CD4-positive, alpha-beta T cell treated with Interleukin-6 for 4 hours (primary cell): ENCODE measurements at places on chromosomes 4 and X.
A peak's percentile ranks its signal among the peaks of the same experiment; 100 is the strongest.

GRCh38 chr4:128572778-128573241 is 236.7 kb upstream of the JADE1 start:
- DNase-seq = no peak

DNA sequence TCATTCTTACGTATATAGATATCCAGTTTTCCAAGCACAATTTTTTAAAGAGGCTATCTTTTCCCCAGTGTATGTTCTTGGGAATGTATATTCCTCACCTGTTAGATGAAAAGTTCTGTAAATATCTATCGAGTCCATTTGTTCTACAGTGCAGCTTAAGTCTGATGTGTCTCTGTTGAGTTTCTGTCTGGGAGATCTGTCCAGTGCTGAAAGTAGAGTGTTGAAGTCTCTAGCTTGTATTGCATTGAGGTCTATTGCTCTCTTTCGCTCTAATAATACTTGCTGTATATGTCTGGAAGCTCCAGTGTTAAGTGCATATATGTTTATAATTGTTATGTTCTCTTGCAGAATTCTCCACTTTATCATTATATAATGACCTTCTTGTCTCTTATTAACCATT is 373.1 kb downstream of the PPARGC1A start:
- no peak for DNase-seq

GRCh38 chr4:158835226-158836001 is 66.6 kb downstream of the FNIP2 start:
- DNase-seq = no peak

GRCh38 chrX:41490446-41490845 is 43.3 kb downstream of the NYX start:
- DNase-seq = no peak

- no peak for DNase-seq
Observed at GRCh38 chrX:72117636-72118210, 14.0 kb downstream of the RTL5 start.

- DNase-seq = no peak
Observed at GRCh38 chrX:26442340-26442739, 226.4 kb downstream of the MAGEB5 start.

DNA sequence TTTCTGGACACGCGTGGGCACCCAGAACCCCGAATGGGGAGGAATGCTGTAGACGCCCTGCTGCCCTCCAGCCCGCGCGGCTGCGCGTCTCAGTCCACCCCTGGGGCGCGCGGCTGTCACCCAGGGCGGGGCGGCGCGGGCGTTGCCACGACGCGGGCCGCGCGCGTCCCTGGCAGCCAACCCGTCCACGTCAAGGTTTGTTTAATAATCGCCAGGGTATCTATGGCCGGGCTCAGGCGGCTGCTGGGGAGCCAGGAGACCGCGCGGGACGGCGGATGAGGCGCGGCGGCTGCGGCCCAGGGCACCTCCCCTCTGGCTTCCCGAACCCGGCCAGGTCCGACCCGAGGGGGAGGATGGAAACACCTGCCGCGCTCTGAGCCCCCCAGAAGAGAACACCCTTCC is at the start of gene SPATA18:
TSS of gene SPATA18 (plus strand) at position 92 of the 402 bp plus-strand sequence. CDS start 401 bp downstream, outside the sequence.
- no peak for DNase-seq

DNA sequence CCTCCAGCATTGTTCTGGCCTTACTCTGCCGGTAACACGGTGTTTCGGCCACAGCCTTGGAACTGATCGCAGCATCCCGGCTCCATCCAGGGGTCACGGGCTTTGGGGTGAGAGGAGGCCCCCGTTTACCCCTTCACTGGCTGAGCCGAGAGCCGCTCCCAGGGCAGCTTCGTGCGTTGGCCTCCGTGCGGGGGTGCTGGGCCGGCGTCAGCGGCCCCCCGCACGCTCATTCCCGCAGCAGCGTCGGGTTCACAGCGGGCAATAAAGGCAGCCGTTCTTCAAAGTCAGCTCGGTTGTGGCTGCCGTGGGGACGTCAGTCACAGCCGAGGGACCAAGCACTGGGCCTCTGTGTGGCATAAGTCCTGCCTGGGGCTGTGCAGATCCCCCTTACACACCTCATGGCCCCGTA is 25.3 kb upstream of the PLCXD1 start:
- DNase-seq = no peak

DNA sequence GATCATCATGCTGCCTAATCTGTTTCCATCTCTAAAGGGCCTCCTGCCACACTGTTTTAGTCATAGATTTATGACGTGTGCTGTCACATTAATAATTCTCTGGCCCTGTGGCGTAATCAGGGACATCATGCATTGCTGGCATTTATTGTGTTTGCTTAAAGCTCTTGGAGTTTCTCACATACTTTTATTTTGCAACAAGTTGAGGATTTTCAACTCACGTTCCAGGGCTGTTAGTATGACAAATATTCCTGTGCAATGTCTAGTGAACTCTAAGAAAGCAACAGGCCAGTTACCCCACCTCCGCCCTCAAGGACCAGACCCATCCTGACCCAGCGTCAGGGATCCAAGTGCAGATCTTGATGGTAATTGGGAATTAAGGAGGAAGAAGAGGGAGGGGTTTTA is 7.8 kb upstream of the PIGA start:
- no peak for DNase-seq

- DNase-seq = no peak
Observed at GRCh38 chr4:38894322-38894982, 26.8 kb downstream of the FAM114A1 start.

- no peak for DNase-seq
Observed at GRCh38 chrX:115499112-115499805, 61.7 kb upstream of the PLS3 start.

DNA sequence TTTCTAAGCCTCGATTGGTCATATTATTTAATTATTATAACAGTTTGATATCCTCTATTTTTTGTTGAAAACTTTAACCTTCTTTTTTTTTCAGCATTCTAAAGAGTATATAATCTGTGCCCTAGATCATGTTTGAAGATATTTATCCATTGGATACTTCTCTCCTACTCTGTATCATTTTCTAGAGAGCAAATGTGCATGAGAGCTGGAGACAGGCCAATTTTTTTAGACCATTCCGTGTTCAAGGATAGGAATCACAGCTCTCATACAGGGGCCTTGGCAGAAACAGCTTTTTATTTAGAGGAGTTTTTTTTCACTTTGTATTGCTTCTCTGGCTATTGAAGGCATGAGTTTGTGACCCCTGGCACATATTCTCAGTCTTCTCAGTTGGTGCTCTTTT is 57.7 kb upstream of the TBC1D14 start:
- no peak for DNase-seq

- no peak for DNase-seq
Observed at GRCh38 chrX:113849408-113849807, 734.5 kb upstream of the HTR2C start.

DNA sequence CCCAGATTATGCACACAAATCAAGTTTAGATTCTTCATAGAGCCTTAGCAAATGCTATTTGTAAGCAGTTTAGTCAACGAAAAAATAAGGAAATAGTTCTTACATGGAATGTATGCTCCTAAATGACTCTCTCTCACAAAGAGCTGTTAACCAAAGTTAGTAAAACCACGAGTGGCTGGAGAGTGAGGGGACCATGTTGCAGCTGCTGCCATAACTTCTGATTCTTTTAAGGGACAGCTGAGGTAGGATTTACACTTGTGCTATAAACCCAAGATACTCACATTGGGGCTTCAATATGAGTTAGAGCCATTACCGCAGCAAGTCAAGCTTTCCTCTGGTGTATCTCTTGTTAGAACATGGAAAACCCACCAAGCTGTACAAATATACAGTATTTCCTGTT is 2.7 kb downstream of the DOCK11 start:
- DNase-seq = no peak

DNA sequence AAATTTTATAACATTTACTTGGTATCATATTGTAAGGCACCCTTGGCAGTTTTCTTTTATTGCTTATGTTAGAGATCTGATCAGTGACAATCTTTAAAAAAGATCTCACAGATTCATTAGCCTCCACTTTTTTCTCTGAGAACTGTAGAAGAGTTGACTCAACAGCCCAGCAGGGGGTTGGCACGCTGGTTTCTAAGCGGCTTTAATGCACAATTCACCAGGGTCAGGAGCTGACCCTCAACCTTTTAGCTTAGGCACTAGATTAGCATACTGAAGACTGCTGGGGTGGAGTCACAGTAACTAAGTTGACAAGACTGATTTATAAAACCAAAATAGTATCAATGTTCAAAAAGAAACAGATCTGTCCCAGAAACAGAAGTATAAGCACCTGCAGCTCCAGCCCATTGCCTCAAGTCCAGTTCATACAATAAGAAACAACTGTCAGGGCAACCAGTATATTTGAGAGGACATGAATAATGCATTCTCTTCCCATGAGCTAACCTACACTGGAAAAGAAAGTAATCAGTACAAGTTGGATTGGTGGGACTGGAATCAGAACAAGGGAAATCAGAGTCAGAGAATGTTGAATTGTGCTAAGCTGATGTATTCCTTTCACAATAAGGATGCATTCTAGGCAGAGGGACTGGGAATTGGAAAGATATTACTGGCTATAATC is 77.6 kb downstream of the PDE5A start:
- no peak for DNase-seq

DNA sequence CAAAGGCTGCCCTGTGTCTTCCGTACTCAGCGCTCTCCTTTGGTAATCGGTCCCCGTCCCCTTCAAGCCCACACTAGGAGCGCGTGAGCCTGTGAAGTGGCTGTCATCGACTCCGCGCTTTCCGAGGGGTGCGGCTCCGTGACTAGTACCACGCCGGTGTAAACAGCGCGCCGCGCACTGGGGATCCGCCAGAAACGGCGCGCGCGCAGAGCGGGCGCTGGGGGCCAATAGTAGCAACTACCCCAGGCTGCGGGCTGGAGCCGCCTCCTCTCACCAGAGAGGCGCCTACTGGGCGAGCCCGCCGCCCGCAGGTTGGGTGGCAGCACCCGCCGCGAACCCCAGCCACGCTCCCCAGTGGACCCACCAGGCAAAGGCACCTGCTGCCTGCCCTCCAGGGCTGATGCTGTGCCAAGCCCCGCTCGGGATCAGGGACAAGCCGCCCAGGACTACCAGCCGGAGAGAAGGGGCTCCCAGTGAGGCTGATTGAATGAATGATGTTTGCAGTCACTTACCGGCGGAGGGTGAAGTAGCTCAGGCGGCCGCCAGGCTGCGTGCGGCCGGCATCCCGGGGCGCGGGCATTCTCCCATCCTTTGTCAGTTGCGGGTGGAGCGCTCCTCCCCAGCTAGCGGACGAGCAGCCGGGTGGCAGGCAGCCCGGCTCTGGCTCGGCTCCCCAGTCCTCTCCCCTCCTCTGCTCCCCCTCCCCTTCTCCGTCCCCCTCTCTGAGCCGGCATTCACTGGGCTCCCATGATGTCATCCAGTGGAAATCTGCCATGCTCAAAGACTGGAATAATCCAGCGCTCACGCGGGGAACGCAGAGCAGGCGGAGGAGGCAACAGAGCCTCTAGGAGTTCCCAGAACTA is 370.3 kb upstream of the SMIM31 start:
- no peak for DNase-seq

- no peak for DNase-seq
Observed at GRCh38 chrX:28884823-28885222, 297.6 kb downstream of the IL1RAPL1 start.

DNA sequence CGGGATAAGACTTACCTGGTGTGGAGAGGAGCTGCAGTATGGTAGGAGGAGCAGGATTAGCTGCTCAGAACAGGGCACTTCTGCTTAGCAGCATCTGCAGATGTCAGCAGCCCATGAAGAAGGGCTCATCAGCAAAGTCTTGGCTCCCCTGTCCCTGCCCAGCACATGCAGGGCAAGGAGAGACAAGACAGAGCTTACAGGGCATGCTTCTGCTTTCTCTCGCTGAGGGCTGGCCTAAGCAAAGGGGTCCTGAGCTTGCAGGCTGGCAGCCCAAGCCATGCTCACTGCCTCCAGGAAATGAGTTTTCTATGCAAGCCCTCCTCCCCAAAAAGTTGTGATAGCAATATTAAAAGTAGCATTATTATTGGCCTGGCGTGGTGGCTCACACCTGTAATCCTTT is 39.5 kb upstream of the TAPT1 start:
- no peak for DNase-seq

DNA sequence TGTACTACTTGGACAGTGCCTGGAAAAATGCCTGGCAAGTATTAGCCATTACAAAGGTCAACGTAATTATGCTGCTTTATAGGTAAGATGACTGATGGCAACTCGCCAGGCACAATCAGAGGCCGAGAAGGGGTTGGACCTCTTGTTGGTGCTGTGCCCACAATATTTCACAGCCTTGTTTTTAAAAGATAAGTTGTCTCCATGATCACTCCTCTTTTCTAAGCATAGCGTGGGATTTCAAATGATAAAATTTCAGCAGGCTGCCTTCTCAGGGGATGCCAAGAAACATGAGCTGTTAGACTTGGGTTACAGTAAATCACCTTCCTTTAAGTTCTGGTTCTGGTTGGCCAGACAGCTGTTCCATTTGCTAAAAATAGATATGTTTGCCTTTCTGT is 26.9 kb downstream of the HOPX start:
- no peak for DNase-seq

DNA sequence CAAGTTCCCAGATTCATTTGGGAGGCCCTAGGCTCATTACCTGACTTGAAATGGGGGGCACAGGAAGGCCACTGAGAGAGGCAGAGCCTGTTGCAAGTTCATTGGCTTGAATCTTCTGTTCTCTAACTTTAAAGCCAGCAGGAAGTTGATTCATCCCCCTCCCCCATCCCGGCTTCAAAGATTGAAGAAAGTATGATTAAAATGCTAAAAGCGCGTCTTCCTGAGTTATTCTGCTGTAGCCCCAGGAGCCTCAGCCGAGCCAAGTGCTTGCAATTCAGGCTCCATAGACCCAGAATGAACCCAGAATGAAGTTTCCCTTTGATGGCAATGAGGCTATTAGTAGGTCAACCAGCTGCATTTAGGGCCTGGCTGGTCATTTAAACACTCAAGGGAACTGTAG is 14.7 kb downstream of the CHST7 start:
- DNase-seq = peak; percentile 77

- no peak for DNase-seq
Observed at GRCh38 chrX:139204898-139205667, 325.5 kb upstream of the F9 start.

DNA sequence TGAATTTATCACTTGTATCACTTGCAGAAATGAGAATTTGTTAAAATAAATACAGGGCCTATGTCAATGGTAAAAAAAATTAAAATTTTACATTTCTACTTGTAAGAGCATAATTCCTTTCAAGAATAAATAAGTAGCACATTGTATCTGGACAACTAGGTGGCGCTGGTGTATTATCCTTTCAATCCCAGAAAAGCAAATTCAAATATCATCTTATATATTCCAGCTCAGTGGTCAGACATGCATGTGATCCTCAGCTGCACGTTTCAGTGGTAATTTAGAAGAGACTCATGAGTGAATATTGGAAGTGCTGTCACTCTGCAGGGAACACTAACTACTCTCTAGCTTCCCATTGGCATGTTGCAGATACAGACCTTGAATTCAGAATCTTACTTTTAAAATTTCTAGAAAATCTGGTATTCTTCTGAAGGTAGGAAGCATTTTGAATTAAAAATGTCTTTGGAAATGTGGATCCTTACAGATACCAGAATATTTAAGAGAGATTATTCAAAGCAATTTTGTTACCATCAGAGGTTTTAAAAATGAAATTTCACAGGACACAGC is 1414.7 kb upstream of the TENM3 start:
- DNase-seq = no peak

GRCh38 chr4:113977526-113977855 is 2.0 kb downstream of the ARSJ start:
- no peak for DNase-seq

GRCh38 chrX:8138252-8138651 is 32.8 kb downstream of the VCX2 start:
- no peak for DNase-seq

- no peak for DNase-seq
Observed at GRCh38 chr4:81512757-81513501, 41.2 kb upstream of the RASGEF1B start.

- no peak for DNase-seq
Observed at GRCh38 chr4:25783126-25783525, 79.7 kb downstream of the SEL1L3 start.

- DNase-seq = no peak
Observed at GRCh38 chr4:122700178-122700725, 32.3 kb upstream of the BBS12 start.
